Stimulated activated CD4-positive, alpha-beta T cell treated with anti-CD3 and anti-CD28 coated beads, TNF-alpha, amount 100 ng/mL, for 48 hours (primary cell): ENCODE measurements at places on chromosomes 7 and 10.
A peak's percentile ranks its signal among the peaks of the same experiment; 100 is the strongest.

DNA sequence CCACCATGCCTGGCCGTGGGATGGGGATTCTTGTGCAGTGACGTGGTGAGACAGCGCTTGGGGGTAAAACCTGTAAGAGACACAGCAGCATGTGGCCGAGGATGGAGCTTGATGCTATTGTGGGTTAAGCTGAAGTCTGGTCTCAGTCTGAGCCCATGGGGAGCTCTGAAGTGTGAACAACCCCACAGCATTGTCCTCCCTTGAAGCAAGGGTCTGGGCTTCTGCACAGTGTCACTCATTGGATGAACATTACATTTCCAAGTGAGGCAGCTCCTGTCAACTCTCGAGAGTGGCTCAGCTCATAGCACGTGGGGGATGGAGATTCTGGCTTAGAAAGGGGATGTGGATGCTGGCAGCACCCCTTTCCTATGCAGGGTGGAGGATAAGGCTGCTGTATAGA, 32.2 kb upstream of the ZNF438 start:
- DNase-seq = no peak

- no peak for DNase-seq
Measured at GRCh38 chr7:26127411-26127810, 24.6 kb upstream of the NFE2L3 start.

DNA sequence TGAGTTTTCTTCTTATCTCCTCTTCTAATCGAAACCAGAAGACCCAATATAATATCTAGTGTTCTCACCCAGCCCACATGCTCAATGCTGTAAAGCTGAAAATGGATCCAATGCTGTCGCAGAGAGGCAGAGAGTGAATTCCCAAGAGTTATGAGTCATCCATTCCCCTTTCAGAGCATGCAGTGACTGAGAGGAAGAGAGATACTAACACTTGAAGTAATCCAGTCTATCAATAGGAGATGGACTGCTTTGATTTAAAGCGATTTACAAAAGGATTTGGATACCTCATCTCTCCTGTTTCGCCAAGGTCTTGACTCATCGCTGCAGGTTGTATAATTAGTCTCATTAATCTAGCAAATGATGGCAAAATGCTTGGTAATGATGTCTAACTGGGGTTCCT, 41.5 kb upstream of the PRKCQ start:
- no peak for DNase-seq

DNA sequence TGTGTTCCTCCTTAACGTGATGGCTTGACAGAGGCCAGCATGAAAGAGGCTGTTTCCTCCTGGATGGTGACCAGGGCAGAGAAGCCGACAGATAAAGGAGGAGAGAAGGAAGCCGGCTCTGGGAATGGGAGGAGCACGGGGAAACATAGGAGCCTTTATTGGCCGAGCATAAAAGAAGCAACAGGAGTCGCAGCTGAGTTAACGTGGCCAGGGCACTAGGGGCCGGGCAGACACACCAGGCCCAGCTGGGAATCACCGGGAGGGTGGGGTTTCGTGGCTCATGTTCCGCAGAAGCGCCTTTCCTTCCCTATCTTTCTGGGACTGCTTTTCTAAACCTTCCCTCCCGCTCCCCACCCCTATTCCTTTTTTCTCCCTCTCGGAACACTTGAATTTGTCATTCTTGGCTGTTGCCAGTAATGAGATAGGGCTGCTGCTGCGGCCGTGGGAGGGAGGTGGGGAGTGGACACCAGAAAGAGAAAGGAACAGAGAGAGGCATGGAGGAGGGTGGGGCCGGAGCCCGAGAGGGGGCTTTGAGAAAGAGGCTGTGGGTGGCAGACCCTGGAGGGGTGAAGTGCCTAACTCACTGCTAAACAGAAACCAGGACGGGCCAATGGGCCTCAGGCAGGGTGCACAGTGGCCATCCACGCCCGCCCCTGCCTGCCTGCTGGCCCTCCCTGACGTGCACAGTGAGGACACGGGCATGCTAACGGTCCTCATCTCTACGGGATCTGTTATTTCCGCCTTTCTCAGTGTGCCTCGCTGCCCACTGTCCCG, 65.2 kb downstream of the COL13A1 start:
- no peak for DNase-seq

DNA sequence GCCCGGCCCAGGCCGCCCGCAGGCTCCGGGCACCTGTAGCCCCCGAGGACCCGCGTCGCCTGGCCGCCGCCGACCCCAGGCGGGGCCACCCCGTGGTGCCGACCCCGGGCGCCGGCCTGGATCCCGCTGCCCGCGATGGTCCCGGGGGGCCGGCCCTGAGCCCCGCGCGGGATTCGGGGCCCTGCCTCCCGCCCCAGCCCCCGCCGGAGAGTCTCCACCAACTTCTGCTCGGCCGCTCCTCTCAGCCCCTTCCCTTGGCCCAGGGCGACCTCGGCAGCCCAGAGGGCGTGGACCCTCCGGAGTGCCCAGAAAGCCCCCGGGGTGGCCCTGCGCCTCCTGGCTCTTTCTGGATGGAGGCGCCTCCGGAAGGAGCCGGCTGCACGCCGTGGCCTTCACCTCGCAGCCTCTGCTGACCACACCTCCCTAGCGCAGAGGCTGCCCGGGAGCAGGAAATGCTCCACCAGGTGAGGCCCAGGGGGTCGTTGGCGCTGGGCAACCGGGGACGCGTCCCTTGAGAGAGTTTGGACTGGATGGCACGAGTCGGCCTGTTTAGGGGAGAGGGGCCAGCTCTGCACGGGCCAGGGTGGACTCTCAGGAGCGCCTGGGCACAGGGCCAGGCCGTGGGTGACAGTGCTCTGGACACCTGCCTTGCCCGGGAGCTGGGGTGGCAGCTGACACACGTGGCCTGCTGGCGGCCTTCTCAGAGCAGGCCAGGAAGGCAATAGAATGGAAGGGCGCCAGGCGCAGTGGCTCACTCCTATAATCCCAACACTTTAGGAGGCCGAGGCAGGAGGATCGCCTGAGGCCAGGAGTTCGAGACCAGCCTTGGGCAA, 529 bp downstream of the ZNF853 start:
- DNase-seq = no peak

GRCh38 chr10:123269675-123270074, 115.5 kb downstream of the BUB3 start:
- DNase-seq = no peak

GRCh38 chr7:95246831-95247370, 77.4 kb downstream of the PON1 start:
- DNase-seq = peak; percentile 0

DNA sequence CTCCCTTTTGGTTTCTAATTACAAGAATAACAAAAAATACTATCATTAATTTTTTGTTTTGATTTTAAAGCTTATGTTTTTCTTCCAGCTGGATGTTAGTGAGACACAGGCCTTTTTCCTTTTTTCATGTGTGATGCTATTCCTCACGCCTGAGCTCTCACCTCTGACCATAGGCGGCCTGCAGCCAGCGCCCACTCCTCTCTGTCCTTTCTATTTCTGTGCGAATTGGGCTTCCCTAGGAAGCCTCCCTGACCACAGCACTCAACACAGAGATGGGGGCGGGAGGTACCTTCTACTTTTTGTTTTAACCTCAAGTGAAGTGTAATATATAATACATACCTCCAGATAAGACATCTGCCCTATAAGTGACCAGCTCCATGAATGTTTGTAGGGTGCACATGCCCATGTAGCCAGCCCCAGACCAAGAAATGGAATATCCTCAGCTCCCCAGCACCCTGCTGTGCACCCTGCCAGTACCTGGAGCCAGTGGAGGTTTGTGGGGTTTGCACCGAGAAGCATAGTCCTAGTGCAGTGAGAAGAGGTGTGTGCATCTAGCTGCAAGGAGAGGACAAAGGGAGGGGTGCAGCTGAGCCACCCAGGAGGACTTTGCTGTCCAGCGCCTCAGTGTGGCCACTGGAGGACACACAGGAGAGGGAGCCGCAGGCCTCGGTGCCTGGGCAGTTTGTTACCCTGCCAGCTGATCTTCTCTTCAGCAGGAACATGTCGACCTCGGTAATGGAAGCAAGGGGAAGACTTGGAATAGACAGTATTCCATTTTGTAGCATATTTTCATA, 38.5 kb downstream of the BNIP3 start:
- no peak for DNase-seq

- DNase-seq = peak; percentile 4
Measured at GRCh38 chr7:40604601-40605438, 470.0 kb downstream of the SUGCT start.

DNA sequence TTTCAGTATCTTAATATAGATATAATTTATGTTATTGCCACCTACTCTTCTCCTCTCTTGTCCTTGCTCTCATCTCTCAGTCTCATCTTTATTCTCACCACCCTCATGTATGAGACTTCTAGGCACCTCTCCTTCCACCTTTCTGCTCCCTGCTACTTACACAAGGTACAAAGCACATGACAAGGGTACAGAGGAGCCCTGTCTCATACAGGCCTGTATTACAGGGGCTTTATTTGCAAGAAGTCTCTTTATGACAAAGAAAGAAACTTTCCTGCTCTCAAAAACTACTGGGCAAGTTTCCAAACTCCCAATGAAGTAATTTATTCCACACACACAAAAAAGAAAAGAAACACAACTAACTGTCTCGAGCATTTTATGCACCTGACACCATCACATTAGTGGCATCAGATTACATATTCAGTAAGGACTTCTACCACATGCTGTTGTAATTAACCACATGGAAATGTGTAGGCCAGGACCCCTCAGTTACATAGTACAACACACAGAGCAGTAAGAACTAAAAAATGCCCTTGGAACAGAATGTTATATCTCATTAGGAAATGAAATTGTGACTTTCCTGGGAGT, 253.1 kb downstream of the FZD1 start:
- DNase-seq = no peak

GRCh38 chr7:134966691-134967090, 19.6 kb upstream of the AGBL3 start:
- DNase-seq = no peak

- DNase-seq = no peak
Measured at GRCh38 chr10:63896992-63897391, 375.8 kb downstream of the REEP3 start.

GRCh38 chr7:51705701-51706100, 389.1 kb upstream of the COBL start:
- no peak for DNase-seq

DNA sequence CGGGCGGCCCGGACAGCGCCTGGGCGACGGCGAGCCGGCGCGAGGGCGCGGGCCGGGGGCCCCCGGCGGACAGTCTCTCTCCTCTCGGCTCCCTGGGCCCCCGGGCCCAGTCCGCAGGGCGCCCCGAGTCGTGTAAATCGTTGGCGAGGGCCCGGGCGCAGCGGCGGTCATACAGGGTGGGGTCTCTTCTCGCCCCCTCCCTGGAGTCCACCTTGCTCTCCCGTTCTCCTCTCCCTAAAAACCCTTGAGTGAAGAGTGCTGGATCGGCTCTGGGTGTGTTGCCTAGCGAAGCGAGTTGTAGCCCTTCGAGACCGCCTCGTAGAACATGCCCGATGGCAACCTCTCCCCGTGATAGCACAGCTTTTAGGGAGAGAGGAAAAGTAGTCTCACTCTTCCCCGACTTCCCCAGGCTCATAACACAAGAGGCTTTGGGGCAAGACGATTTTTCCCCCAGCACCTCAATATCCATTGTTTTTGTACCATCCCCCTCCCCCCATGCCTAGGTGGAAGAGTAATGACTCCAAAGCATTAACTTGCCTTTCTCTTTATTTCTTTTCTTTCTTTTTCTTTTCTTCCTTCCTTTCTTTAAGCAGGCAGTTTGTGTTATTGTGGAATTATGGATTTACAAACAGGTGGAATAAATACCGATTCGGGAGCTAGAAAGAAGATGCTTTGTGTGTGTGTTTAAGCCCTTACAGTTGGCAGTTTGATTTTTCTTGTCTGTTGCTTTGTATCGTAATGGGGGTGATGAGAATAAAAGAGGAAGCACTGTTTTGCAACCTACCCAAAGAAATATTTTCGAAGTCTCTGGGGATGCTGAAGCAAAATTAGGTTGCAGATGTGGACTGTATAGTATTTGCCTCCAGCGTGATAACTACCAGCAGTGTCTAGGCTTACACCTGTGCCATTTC, 822 bp downstream of the SHOC2 start:
- DNase-seq = peak; percentile 3

- DNase-seq = no peak
Measured at GRCh38 chr7:139570119-139570518, 46.6 kb downstream of the CLEC2L start.

- no peak for DNase-seq
Measured at GRCh38 chr7:7099584-7100014, 82.7 kb upstream of the C1GALT1 start.

DNA sequence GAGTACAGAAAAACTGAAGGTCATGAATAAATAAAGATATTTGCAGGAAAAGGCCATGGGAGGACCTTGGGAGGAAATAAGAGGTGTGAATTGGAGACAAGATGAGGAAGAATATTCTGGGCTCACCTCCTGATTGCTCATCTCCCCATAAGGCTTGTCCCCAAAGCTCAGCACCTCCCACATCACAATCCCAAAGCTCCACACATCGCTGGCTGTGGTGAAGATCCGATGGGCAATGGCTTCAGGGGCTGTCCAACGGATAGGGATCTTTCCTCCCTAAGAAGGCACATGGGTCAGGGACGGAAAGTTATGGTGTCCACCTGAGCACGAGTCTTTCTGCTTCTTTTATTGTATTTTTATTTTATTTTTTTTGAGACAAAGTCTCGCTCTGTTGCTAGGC, 12.9 kb downstream of the ZYX start:
- no peak for DNase-seq
